T1000 (cell line): ENCODE measurements at places on chromosomes 12 and 14.

DNA sequence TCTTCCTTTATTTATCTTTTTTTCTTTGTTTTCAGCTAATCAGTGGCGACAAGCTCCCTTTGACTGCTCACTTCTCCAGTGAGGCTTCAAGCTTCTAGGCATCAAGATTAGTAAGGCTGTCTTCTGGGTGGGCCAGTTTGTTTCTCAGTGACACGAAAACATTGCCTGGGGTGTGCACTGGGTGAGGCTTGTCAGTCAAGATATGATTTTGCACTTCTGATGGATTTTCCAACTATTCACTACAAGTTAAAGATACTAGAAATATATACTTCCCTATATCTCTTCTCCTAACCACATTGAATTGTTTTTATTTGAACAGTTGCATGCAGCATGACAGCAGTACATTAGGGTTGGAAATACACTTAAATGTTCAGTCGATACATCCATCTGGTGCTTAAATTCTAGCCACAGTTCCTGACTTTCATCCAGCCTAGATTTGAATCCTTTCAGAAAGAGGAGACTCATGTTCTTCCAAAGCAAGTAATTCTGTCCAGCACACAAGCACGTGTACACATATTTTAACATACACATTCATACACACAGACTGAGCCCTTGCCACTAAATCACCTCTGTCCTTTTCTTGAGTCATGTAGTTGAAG lies 275.6 kb upstream of the NOVA1 start:
- DNase-seq = no peak

- DNase-seq = no peak
These were observed 19.9 kb downstream of the NEUROD4 start for GRCh38 chr12:55039395-55040354.

- DNase-seq = no peak
These were observed 879 bp upstream of the HSPB8 start for GRCh38 chr12:119177724-119178380.

GRCh38 chr14:48401321-48401720 lies 725.9 kb upstream of the MDGA2 start:
- DNase-seq = no peak

- DNase-seq = no peak
These were observed 1.1 kb upstream of the CSRP2 start for GRCh38 chr12:76879710-76880518.

DNA sequence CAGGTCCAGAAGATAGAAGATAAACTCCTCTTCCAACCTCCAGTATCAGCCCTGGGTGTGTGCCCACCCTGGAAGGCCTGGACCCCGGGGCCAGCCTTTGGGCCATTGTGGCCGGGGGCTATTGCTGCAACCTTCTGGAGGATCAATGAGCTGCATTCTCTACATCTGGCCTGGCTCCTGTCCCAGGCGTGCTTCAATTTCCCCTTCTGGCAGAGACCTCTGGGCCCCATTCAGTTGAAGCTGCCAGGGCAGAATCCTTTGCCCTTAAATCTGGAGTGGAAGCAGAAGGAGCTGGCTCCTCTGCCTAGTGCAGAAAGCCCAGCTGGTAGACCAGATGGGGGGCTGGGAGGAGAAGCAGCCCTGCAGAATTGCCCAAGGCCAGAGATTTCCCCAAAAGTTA lies 10.0 kb downstream of the NYNRIN start:
- no peak for DNase-seq

- DNase-seq = peak; percentile 18
These were observed 271.6 kb upstream of the ATP2B1 start for GRCh38 chr12:89980236-89980635.

- DNase-seq = no peak
These were observed 58.9 kb upstream of the KITLG start for GRCh38 chr12:88638966-88639760.

- DNase-seq = no peak
These were observed 316.3 kb downstream of the NUAK1 start for GRCh38 chr12:105822131-105823105.

- DNase-seq = no peak
These were observed 262.0 kb downstream of the MED13L start for GRCh38 chr12:116015525-116015924.

DNA sequence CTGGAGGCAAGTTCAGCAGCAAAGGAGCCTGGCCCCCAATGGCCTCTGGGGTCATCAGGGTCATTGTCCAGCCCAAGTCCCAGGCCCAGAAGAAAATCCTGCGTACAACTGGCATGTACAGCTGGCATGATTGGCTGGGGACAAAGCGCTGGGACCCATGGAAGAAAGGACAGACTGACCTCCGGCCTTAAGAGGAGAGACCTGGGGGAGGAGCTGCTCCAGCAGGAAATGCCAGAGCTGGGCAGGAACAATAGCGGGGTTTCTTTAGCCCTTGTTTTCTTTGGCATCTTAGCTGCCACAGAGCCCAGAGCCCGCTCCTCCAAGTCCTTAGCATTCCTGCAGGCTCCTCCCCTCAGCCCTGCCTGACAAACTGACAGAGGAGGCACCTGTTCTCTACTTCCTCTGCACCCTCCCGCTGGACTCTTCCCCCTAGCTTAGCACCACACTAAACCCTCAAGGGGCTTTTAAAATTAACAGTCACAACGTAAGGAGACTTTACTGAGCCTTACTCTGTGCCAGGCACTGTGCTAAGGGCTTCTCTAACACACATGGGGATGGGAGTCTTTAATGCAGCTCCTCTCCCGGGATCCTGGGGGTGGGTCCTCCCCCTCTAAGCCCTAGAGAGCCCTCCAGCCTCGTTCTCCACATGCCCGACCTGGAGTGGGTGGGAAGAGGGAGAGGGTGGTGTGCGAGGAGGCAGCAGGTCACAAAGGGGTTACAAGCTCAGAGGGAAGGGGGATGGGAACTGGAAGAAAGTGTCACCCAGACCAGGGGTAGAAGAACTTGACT lies 1.8 kb upstream of the AQP5 start:
- DNase-seq = no peak

GRCh38 chr12:112711507-112711906 lies 80.0 kb upstream of the RPH3A start:
- no peak for DNase-seq

DNA sequence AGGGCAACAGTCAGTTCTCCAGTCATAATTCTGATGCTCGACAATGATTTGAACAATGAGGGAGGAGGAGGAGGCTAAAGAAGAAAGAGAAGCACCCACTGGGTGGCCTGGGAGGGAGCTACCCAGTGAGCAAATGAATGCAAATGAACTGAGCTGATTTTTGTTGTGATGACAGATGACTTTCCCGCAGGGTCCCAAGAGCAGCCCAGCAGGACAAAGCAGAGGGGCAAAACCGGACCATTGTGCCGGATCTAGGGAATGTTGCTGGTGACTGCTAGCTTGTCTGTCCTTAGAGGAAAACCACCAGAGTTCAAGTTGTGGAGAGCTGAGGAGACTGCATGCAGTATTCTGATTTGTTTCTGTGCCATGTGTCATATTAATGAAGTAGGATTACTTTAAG lies 162.8 kb downstream of the MON2 start:
- no peak for DNase-seq

GRCh38 chr14:100297320-100298300 lies 8.6 kb downstream of the SLC25A29 start:
- no peak for DNase-seq

DNA sequence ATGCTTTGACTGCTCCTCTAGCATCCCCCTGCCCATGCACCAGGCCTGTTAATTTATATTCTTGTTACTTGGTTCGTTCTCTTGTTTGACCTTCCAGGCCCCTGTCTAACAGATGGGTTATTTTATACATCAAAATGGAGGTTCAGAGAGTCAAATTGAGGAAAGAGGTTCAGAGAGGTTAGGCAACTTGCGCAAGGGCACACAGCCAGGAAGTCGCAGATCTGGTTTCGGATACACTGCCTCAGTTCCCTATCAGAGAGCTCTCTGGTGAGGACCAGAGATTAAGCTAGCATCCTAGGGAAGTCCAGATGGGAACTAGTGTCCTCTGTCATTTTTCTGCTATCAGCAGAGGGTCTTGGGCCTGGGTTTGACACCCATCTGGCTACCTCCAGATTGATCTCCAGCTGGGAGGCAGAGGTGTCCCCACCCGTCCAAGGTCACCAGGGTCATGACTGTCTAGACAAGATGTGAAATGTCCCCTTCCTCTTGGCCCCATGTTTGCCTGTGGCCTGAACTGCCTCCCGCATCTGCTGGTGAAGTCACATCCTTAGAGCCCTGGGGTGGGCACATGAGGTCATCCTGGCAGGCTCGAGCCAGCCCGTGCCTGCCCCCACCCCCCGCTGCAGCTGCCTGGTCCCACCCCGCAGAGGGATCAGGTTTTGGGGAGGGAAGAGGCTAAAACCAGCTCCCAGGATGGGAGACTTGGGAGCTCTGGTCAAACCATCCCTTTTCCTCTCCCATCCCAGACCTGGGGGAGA lies 84.3 kb upstream of the NCOR2 start:
- no peak for DNase-seq

- no peak for DNase-seq
These were observed 18.5 kb downstream of the BDKRB1 start for GRCh38 chr14:96274543-96274942.

GRCh38 chr12:71061451-71061850 lies 96.3 kb downstream of the TSPAN8 start:
- no peak for DNase-seq

- DNase-seq = no peak
These were observed 7.4 kb downstream of the RAN start for GRCh38 chr12:130879212-130879686.

DNA sequence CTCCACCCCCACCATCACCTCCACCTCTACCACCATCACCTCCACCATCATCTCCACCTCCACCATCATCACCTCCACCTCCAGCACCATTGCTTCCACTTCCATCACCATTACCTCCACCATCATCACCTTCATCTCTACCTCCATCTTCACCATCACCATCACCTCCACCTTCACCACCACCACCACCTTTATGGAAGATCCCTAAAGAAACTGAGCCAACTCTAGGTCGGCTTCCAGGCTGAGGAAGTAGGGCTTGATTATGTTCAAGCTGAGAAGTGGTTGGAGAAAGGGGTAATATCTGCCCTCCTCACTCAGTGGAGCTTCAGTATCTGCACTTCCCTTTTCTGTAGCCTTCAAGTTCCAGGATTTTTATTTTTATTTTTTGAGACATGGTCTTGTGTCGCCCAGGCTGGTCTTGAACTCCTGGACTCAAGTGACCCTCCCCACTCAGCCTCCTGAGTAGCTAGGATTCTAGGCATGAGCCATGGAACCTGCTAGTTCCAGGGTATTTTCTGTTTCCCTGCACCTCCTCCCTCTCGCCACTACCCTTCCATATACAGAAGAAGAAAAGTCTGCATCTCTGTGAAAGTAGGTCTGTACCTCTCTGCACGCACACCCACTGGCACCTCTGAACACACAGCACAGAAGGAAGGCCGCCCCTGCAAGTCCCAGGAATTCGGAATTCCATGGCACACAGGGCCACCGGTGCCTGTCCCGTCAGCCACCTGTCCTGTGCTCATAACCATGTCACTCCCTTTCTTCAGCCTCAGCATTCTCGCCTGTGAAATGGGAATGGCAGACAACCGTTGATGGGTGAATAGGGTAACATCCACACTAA lies 5.9 kb downstream of the ZBTB42 start:
- no peak for DNase-seq

DNA sequence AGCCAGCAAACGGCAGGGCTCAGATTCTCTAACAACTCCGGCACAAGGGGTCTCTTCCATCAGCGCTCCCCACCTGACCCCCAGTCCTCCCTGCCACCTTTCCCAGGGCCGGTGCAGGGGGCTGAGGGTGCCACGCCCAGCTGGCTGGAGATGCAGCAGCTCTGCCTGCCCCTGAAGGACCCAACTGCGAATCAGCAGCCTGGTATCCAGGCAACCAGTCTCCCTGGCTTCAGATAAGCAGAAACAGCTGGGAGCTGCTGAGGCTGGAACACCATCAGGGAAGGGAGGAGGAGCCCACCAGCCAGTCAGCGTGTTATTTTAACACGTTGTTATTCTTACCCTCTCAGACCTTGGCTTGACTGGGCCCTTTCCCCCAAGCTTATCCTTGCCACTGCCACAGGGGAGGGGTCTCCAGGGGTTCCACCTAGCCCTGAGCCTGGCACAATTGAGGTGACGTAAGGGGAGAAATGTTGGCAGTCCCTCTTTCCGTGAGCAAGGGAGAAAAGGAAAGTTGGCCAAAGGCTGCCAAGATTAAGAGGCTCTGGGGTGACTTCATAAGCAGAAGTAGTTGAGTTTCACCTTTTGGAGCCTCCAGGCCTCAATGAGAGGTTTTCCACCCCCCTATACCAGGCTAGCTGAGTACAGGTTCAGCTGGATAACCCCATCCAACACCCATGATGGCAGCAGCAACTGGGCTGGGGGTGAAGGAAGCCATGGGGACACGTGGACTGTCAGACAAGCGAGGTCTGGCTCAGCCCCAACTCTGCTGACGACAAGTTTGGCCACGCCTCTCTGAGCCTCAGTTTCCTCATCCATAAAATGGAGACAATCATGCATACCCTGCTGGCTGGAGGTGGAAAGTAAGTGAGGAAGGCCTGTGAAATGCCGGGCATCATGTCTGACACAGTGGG lies 91.1 kb downstream of the IRF2BPL start:
- peak; percentile 41 for DNase-seq

DNA sequence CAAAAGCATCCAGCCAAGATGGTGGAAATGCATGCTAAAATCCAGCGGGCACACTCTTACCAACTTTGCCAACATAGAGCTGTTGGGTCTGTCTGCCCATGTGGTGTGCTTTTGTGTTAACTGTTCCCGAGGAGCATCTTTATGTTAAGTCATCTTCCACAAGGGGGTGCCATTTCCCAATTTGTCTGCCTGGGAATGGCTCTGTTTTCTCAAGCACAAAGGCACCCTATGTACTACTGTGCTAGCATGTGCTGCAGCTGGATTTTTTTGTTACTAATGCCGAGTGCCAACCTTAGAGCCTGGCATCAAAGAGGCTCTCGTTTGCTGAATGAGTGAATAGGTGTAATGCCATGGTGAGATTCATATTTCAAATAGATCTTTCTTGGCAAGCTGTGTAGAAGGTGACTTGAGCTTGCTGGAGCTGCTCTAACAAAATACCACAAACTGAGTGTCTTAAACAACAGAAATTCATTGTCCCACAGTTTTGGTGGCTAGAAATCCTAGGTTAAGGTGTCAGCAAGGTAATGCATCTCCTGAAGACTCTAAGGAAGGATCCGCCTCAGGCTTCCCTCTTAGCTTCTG lies 74.3 kb downstream of the TRHDE start:
- peak; percentile 15 for DNase-seq

DNA sequence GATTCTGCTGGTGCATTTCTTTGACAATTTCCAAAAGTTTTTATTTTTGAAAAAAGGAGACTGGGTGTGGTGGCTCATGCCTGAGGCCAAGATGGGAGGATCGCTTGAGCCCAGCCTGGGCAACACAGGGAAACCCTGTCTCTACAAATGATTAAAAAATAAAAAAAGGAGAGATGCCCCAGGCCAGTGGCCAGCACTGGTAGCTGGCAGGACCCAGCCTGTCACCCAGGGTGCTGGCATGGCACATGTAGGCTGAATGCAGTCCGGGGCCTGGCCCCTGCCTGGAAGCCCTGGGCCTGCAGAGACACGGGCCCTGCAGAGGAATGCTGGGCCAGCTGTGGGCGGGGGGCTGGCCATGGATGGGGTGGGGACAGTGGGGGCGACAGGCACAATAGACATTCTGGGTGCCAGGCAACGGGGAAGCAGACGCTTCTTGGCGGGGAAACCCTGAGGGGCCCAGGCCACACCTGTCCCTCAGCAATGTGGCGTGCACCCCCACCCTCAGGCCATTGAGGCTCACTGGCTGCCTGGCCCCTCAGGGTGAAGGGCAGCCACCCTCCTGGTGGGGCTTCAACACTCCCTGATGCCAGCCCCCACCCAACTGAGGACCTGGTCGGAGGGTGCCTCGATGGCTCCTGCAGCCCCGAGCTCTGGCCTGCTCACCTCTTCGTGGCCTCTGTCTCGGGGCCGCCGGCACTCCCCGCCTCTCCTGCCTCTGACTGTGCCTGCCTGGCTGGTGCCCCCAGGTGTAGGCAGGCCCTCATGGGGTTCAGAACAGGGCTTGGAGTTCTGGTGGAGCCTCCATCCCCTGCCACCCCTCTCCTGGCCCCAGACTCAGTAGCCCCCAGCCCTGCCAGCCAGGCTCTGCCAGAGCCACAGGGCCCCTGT lies 12.1 kb downstream of the TRMT61A start:
- DNase-seq = no peak
